Metanephros (tissue), 2 donors: ENCODE measurements at places on chromosomes 2 and 18. TPM values are rescaled to one million over a fixed set of nuclear protein-coding genes. Genes with fewer than 3 reads are reported as not detected.

Gene SERPINB8
- 2.0 TPM for total RNA-seq

Gene SATB2
- 9.1 TPM for total RNA-seq

Gene FAM124B
- total RNA-seq, result 6.4 TPM

Gene GPD2
- total RNA-seq, result 19.1 TPM

Gene DPP10
- total RNA-seq, result 4.7 TPM

Gene POTEF
- not detected for total RNA-seq

Gene MREG
- 4.7 TPM for total RNA-seq

Gene VIT
- total RNA-seq, result 0.88 TPM

Gene MC5R
- total RNA-seq, result 0.47 TPM

Gene EML6
- 21.1 TPM for total RNA-seq

Gene KCMF1
- total RNA-seq, result 28.5 TPM

Gene CDK15
- 1.3 TPM for total RNA-seq

Gene CFAP53
- total RNA-seq, result 1.1 TPM

Gene RGPD3
- 0.29 TPM for total RNA-seq

Gene GORASP2
- total RNA-seq, result 26.9 TPM

Gene MC4R
- total RNA-seq, result not detected

Gene PDE11A
- total RNA-seq, result 3.9 TPM

Gene IL18R1
- total RNA-seq, result 4.3 TPM

Gene ARHGAP25
- total RNA-seq, result 10.8 TPM

Gene GREB1
- total RNA-seq, result 18.3 TPM

Gene SCN1A
- total RNA-seq, result 0.06 TPM

Gene SKOR2
- not detected for total RNA-seq

Gene SUMO1
- total RNA-seq, result 82.0 TPM

Gene PIEZO2
- total RNA-seq, result 31.1 TPM

Gene GREB1L
- total RNA-seq, result 9.3 TPM

Gene ALPP
- total RNA-seq, result not detected

Gene CHRNG
- 9.5 TPM for total RNA-seq

Gene CCDC102B
- 16.2 TPM for total RNA-seq

Gene CNDP1
- total RNA-seq, result 0.23 TPM

Gene NCOA1
- 70.6 TPM for total RNA-seq

Gene FOXI3
- total RNA-seq, result 0.06 TPM

Gene COX5B
- total RNA-seq, result 272 TPM

Gene DLGAP1
- 5.5 TPM for total RNA-seq

Gene RIT2
- 0.35 TPM for total RNA-seq

Gene CYP26B1
- total RNA-seq, result 48.2 TPM

Gene WDSUB1
- 21.1 TPM for total RNA-seq

Gene ADGRF3
- 0.64 TPM for total RNA-seq

Gene ADD2
- 6.1 TPM for total RNA-seq

Gene ACVR1C
- 0.18 TPM for total RNA-seq

Gene CRYGD
- not detected for total RNA-seq

Gene REG3G
- not detected for total RNA-seq

Gene NCKAP1
- 114 TPM for total RNA-seq

Gene MYOM1
- total RNA-seq, result 92.8 TPM

Gene GTF2A1L
- 3.9 TPM for total RNA-seq

Gene GNLY
- total RNA-seq, result not detected

Gene C2orf78
- total RNA-seq, result not detected

Gene GAD1
- total RNA-seq, result 2.0 TPM

Gene ECEL1
- 8.1 TPM for total RNA-seq

Gene SAG
- not detected for total RNA-seq

Gene CSRNP3
- 12.8 TPM for total RNA-seq

Gene HOXD9
- total RNA-seq, result 50.0 TPM

Gene PAX8
- total RNA-seq, result 178 TPM

Gene CCDC148
- total RNA-seq, result 10.0 TPM

Gene ATF2
- total RNA-seq, result 67.7 TPM

Gene KCNG2
- 1.4 TPM for total RNA-seq
